ENCODE measurements at places on chromosomes 6 and 20.

GRCh38 chr6:57069920-57070331 is 20.1 kb upstream of the ZNF451 start:
- DNase-seq: no peak

GRCh38 chr20:62694106-62694505 is 14.5 kb upstream of the NTSR1 start:
- no peak for DNase-seq

DNA sequence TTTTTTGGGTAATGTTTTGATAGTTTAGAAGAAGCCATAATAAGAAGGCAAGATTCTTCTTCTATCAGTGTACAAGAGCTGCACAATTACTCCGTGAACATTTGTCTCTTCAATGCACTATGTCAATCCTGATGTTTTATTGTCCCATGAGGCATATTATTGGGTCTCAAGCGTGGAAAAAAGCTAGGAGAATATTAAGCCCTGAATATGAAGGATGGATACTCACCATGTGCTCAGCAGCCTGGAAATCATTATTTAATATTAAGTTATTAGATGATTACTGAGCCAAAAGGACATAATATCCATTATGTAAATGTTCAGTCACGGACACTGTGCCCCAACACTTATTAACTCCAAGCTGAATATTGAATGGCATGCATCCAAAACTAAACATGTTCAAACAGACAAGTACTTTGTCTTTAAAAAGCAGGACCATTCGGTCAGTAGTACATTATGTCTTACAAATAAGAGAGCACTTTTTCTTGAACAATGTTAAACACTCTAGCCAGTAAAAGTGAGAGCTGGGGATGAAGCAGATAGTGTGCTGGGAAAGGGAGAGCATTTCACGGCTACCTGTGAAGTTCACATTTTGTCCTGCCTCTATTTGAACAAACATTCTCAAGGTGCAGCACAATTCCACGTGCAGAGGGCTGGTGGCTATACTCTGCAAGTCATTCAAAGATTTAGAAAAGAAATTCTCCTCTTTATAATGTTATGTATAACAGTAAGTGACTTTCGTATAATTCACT is 70.6 kb upstream of the CNR1 start:
- DNase-seq: no peak

- DNase-seq: no peak
Observed at GRCh38 chr6:36000451-36000850, 24.0 kb downstream of the SLC26A8 start.

DNA sequence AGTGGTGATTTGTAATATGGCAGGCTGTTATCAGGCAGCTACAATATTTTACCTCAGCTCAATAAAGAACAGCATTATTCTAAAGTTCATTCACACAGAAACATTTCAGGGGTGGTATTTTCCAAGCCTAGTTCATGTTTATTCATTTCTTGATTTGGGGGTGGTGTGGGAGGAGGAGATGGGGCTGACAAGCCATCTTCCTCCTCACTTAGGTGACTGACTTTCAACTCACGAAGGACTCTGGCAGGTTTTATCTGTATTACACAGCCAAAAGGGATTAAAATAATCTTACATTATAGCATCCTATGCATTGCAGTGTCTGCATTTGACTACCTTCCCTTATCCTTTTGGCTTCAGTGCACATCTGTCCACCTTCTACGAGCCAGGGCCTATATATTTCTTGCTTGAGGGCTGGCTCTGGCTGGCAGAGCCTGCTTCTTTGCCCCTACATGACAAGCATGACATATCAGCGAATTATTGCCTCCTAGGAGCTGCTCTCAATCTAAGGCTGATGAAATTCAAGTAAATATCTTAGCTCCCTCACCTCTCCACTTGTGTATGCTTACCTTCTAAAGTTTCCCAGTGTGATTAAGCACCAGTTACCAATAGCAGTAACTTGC is 20.0 kb downstream of the KHDRBS2 start:
- DNase-seq: no peak

DNA sequence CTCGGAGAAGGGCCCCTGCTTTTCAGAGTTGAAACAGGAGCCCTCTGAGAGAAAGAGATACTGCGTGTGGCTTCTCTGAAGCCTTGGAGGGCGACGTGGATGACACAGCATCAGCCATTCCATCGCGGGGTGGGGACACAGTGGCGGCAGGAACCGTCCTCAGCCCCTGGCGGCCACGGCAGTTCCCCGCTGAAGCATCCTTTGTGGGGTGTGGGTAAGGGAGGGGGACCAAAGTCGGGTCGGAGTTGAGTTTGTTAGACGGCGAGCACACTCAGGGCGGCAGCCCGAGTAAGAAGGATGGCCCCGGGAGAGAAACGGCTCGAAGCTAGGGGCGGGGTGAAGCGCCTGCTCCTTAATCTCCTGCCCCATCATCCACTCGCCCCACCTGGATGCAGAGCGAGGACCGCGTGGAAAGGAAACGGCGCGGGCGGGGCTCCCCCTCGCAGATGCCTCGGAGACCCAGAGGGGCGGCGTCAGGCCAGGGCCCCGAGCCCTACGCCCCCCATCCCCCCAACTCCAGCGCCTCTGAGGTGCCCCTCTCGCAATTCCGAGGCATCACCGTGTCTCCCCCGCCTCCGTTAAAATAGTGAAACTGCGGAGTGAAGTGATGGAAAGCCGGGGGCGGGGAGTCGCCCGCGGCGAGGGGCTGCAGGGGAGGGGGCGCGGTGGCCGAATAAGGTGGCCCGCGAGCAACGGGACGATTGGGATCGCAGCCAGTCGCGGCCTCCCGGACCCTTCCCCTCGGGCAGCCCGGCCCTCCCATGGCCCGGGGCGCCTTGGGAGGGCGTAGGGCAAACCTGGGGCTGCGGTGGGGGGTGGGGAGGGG is 796 bp upstream of the RREB1 start:
- DNase-seq: no peak

Measured in NCI-H748 treated with DMSO at 0.1 percent for 48 hours (cell line).